ENCODE measurements at places on chromosomes 5 and 9.

- DNase-seq = no peak
Observed at GRCh38 chr5:87579678-87580077, 166.9 kb upstream of the CCNH start.

- no peak for DNase-seq
Observed at GRCh38 chr5:123351240-123351639, 72.0 kb downstream of the CEP120 start.

- DNase-seq = no peak
Observed at GRCh38 chr9:98567540-98568233, 141.0 kb downstream of the GABBR2 start.

DNA sequence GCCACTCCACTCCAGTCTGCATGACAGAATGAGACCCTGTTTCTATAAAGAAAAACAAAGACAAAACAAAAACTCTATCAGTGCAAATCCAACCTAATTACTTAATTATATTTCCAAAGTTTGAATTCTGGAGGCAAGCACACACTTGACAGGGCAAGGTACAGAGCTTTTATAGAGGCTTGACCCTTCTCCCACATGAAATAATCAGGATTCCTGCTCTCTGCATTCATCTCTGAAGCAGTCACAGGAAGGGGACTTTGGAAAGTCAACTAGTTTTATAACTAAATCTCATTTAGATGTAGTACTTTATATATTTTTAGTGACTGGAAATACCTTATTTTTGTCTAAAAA is 91.9 kb upstream of the CHD1 start:
- DNase-seq = no peak

GRCh38 chr9:134355158-134355557 is 28.9 kb downstream of the RXRA start:
- no peak for DNase-seq

DNA sequence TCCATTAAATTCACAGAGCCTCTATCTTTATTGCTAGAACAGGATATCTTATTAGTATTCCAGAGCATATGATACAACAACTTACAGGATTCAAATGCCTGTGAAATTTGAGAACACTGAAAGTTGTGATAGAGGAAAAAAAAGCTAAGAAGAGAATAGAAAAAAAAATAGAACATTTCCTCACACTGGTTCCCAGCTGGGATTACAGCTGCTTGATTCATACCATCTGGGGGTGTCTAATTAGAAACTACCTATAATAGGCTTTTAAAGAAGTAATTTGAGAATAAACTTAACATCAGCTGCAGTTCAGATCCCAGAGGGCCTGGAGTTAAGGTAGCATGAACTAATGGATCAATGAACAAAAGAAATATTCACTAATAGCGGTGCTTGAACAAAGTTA is 922.0 kb downstream of the CDH12 start:
- DNase-seq = no peak

DNA sequence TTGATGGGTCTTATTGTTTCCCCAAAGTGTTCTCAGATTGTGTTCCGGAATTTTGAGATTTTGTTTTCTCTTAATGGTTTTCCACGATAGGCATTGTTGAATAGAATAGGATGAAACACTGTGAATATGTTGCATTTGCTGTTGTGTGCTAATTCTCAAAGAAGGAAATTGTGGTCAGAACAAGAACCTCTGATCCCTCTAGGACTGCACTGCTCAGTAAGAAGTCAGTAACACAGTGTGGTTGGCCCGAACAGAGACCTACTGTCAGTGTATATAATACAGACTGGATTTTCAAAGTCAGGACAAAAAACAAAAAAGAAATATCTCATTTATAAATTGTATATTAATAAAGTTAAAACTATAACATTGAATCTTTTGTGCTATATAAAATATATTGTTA is 494.8 kb downstream of the MAT2B start:
- DNase-seq = no peak

GRCh38 chr9:347667-348292 is 133.1 kb downstream of the DOCK8 start:
- peak; percentile 27 for DNase-seq

DNA sequence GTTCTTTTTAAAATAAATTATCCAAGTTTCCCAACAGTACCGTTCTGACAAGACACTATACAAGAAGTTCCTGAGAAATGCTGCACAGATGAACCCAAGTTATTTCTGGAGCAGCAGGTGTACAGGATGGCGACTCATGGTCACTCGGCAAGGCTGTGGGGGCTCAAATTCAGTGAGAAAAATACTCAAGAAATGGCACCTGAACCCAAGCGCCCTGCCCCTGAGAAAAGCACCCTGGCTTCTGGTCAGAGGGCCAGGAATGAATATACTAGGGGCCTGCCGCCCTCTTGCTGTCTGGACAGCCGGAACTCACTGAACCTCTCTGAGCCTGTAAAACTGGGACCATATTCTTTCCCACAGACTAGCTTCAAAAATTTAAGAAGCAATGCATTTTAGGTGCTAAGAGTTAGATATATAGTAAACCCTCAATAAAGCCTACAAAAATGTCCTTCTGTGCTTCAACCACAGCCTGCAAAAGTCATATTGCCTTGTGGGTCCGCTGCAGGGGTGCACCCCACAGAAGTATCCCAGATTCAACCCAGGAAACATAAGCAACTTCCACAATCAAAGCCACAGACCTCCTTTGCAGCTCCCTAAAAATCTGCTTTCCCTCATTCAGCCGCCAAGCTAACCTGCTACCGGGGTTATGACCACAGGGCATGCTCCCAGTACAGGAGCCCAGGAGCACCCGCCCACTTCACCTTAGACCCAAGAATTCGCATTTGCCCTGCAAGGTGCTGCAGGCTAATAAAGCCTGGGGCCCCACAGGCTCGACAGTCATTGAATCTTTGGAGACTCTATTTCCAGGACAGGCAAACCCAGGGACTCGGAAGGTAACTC is 1.4 kb downstream of the RAPGEF1 start:
- no peak for DNase-seq

DNA sequence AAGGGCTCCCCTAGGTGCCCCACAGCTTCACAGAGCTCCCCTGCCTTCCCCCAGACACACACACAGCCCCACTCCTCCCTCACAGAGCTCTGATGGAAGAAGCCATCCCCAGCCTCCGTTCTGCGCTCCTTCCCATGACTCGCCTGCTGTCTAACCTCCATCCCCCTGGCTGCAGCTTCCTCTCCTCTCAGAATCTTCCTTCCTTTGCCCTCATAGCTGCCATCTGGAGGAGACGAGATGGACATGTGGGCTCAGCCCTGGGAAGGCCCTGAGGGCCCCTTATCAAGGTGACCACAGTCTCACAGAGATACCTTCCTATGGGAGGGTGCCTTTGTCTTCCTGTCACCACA is 94.3 kb downstream of the PCDH1 start:
- DNase-seq = no peak

Measured in amniotic epithelial cell (primary cell).